LoVo (cell line): ENCODE measurements at places on chromosomes 12 and 14.

GRCh38 chr12:9040484-9041186 lies 51.3 kb downstream of the KLRG1 start:
- DNase-seq: no peak

- DNase-seq: peak; percentile 74
These were observed 42.1 kb downstream of the KDM2B start for GRCh38 chr12:121538699-121539061.

GRCh38 chr14:105205673-105206208 lies 24.6 kb upstream of the NUDT14 start:
- DNase-seq: no peak

DNA sequence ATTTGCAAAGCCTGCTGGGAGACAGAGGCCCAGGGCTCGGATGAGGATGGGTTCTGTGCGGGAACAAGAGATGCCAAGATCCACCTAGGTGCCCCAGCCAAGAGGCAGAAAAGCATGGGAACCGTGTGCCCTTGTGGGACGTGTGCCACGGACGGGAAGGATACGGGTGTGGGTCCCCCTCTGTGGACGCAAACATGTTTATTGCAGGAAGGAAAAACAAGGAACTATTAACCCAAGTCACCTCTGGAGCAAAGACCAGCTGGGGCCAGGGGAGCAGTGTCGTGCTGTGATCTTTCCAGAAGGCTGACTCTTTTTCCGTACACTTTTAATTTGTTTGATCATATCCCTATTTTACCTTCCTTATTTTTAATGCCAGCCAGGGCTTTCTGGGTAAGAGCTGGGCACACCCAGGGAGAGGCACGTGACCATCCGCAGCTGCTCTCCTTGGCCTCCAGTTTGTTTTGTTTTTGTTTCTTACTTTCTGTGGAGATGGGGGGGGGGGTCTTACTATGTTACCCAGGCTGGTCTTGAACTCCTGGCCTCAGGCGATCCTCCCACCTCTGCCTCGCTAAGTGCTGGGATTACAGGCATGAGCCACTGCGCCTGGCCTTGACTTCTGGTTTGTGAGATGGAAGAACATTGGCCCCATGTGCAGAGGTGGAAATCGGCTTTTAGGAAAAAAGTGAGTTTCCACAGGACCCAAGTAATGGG lies 20.7 kb downstream of the SCARB1 start:
- no peak for DNase-seq

DNA sequence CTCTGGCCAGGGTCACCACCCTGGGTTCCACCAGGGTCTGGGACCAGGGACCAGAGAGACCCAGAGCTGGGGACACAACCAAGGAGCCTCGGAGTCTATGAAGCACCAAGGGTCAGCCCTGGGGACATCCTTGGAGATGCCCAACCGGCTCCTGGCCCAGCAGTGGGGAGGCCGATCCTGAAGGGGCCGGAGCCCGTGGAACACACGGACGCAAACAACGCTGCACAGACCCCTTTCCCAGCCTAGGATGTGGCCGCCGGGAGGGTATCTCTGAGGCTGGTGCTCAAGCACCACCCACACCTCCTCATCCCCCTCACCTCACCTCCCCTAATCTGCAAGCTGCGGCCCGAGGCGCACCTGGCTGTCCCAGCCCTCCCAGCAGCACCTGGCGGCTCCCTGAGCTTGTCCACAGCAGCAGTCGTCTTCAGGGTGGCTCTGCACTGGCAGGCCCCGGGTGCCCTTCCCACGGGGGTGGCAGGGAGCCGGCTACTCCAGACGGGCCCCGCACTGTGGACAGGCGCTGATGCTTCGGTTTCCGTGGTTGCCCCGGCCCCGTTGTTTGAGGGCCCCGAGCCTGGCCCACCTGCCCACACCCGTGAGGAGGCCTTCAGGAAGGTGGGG lies 146.8 kb upstream of the C14orf180 start:
- no peak for DNase-seq

DNA sequence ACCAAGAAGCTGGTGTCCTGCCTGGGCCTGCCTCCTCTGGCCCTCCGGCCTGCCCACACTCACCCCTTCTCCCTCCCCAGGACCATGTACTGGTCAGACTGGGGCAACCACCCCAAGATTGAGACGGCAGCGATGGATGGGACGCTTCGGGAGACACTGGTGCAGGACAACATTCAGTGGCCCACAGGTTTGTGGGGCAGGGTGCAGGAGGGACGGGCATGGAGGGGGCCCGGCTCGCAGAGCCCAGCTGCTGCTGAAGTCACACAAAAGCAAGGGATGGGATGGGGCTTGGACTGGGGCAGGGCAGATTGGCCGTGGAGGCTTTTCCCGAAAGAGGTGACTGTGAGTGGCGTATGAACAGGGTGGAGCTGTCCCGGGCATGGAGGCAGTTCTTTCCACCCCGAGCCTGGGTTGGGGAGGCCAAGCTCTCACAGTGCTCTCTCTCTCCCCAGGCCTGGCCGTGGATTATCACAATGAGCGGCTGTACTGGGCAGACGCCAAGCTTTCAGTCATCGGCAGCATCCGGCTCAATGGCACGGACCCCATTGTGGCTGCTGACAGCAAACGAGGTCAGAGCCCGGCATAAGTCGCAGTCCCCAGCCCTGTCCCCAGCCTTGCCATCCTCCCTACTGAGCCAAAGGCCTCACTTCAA lies 7.8 kb upstream of the NXPH4 start:
- no peak for DNase-seq

- no peak for DNase-seq
These were observed 38.3 kb downstream of the RAD51B start for GRCh38 chr14:67857778-67858350.

DNA sequence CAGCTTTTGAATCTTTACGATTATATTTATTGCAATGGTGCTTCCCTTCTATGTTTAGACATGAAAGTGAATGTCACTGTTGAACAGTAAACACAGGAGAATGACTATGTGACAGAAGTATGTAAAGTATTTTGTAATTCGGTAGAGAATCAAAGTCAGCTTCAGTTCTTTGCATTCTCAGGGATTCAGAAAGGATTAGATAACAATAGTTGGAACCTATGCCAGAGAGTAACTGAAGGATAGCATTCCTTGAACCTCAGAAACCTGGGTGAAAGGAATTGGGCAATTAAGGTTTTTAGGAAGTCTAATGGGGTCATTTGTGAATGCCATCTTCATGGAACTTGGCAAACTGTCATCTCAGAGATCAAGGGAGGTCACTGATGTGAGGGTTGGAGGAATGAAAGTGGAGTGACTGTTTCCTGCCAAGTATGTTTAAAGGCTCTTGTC lies 305.3 kb upstream of the DDHD1 start:
- peak; percentile 73 for DNase-seq
